Astrocyte of the hippocampus (primary cell): ENCODE measurements at places on chromosomes 3 and 15.

GRCh38 chr3:98532275-98532637, 478 bp downstream of the GPR15 start:
- no peak for DNase-seq

DNA sequence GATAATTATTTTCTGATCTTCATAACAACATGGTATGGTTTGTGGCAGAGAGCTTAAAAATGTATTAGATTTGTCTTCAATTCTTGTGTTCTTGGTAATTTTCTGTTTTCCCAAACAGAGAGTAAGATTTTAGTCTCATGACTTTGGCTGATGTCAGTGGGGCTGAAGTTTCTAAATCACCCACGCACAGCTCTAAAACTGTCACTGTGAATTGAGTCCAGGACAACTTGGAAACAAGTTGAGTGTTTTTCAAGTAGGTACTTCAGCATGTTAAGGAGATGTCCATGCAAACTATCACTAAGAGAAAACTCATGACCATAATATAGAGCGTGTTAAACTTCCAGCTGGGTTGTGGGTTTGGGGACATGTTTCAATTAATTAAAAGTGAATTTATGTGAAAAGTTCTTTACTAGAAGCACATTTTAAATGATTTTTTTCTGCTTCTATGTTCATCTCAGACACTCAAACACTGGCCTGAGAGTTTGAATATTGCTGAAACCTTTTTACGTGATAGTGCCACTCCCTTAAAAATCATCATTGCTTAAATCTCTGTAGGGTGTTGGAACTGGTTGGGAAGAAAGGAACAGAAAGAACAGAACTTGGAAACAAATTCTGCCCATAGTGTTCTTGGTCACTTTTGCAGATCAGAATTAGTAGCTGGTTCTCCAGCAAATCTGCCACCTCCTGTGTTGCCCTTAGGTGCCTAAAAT, 89.8 kb downstream of the KLHL25 start:
- DNase-seq, result no peak

DNA sequence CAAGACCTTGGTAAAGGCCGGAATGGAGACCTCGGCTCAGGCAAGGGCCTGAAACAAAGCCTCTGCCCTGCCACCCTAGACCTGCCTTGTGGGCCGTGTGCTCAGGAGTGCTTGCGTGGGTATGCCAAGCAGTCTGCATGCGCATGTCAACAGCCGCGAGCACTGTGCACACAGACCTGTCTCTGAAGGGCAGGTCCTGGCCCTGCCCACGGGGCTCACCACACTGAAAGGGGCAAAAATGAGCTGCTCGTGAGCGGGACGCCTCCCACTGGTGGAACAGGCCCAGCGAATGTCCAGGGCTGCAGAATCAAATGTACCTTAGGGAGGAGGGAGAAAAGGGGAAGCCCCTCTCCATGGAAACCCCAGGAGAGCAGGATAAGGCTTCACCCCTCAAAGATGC, 44.3 kb upstream of the FGD5 start:
- DNase-seq, result no peak

DNA sequence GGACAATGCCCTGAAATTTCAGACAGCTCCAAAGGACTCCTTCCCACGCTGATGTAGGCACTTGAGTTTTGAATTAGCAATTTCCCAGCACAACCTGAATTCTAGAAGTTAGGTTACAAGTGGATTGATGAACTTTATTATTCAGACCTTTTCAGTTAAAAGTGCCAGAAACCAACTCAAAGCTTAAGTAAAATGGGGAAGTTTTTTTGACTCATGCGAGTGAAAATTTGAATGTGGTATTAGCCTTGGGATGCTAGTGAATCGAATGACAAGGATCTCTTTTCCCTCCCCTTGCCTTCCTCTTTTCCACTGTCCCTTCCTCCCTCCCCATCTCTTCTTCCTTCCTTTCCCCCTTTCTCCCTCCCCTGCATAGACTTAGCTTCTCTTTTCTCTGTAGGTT, 295.1 kb upstream of the PROK2 start:
- no peak for DNase-seq

- no peak for DNase-seq
Observed at GRCh38 chr3:7215706-7216105, 354.8 kb downstream of the GRM7 start.

- DNase-seq, result no peak
Observed at GRCh38 chr15:55782901-55783300, 39.9 kb upstream of the PRTG start.

GRCh38 chr3:185150561-185150960, 2.3 kb downstream of the C3orf70 start:
- DNase-seq, result no peak

GRCh38 chr15:54772663-54773062, 424.1 kb downstream of the RSL24D1 start:
- no peak for DNase-seq

DNA sequence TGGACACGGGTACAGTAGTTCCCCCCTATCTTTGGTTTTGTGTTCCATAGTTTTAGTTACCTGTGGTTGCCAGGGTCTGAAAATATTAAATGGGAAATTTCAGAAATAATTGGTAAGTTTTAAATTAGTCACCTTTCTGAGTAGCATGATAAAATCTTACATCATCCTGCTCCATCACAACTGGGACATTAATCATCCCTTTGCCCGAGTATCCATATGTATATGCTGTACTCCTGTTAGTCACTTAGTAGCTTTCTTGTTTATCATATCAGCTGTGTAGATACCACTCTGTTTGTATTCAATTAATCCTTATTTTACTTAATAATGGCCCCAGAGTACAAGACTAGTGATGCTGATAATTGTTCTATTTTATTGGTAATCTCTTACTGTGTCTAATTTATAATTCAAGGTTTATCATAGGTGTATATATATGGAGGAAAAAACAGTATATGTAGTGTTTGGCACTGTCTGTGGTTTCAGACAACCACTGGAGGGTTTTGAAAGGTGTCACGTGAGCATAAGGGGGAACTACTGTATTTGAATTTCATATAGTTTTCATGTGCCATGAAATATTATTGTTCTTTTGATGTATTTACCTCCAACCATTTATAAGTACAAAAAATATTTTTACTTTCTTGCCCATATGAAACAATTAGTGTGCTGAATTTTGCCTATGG, 41.4 kb downstream of the CTDSPL2 start:
- peak; percentile 27 for DNase-seq

DNA sequence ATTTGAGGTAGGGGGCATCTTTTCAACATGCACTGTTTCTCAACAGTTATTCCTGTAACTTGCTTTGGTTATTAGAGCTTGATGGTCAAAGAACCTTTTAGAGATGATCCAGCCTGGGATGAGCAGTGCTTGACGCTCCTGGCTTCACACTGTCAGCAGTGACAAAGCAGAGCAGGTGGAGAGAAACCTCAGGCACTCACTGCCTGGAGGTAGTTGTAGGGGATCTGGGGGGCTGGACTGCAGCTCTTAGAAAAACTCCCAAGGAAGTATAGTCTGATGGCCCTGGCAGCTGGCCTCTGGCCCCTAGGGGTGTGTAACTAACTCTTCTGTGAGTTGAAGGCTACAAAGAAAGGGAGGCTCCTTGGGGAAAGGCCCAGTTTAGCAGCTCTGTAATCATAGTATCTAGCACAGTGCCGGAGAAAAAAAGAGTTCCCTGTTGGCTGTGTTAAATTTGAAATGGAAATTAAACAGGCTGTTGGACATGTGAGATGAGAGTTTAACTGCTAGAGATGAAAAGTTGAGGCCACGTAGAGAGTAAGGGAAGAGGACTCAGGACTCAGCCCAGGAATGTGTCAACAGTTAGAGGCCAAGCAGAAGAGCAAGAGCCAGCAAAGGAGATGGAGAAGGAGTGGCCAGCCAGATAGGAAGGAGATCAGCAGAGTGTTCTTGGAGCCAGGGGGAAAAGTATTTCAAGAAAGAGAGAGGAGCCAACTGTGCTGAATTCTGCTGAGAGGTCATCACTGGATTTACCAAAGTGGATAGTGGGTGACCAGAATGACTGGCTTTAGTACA, 14.2 kb downstream of the OXNAD1 start:
- no peak for DNase-seq

DNA sequence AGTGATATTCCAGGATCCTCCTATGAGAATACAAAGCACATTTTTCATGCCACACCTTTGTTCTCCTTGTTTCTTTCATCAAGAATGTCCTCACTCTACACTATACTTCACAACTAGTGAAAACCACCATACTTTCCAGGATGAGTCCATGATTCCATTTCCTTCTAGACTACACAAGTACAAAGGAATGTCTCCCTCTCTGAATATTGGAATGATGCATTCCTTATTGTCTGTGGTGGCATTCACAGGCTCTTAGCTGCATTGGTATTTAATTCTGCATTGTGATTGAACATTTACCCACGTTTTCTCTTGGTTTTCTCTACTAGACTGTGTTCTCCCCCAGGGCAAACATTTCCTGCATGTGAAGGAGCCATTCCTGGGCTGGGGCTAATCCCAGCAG, 217.5 kb downstream of the RAP2B start:
- DNase-seq, result peak; percentile 12

- DNase-seq, result no peak
Observed at GRCh38 chr15:99944131-99944530, 210.9 kb upstream of the LYSMD4 start.

- peak; percentile 71 for DNase-seq
Observed at GRCh38 chr15:48861813-48862431, 16.0 kb upstream of the EID1 start.

- DNase-seq, result no peak
Observed at GRCh38 chr3:12120374-12121140, 38.2 kb downstream of the TIMP4 start.

DNA sequence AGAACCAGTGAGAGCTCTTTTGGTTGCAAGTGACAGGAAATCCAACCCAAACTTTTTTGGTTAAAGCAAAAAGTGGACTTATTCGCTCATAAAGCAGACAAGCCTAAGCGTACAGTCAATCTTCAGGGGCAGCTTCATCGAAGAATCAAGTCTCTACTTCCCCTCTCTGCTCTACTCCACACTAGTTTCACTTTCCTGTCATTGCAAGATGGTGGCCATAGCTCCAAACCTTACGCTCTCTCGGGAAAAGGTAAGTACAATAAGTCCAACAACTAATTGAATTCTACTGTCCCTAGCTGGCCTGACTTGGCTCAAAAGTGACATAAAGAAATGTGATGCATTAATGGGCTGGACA, 24.9 kb upstream of the ZNF710 start:
- DNase-seq, result no peak

GRCh38 chr3:178439504-178439903, 96.7 kb upstream of the KCNMB2 start:
- DNase-seq, result peak; percentile 67

DNA sequence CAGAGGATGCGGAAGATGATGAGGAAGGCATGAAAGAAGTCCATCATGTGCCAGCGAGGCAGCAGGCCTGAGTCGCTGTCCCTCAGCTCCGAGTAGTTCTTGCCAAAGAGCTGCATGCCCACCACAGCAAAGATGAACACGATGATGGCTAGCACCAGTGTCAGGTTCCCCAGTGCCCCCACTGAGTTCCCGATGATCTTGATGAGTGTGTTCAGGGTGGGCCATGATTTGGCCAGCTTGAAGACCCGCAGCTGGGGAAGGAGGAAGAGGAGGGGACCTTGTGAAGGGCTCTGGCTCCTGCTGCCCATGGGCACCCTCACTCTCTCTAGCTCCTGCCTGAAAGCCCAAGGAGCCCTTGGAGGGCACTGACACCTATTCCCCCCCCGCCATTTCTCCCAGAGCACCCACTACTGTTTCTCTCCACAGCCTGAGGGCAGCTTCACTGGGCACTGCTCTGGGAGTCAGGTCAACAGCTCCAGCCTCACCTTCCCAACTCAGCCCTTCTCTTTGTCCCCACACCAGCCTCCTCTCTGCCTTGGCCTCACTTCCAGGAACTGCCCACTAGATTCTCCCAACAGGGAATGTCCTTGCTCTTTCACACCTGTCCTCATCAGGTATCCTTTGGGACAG, 63.6 kb downstream of the SCN5A start:
- no peak for DNase-seq

- no peak for DNase-seq
Observed at GRCh38 chr3:171385086-171385485, 75.1 kb downstream of the TNIK start.

GRCh38 chr3:131370935-131371687, 10.5 kb upstream of the NUDT16 start:
- no peak for DNase-seq

DNA sequence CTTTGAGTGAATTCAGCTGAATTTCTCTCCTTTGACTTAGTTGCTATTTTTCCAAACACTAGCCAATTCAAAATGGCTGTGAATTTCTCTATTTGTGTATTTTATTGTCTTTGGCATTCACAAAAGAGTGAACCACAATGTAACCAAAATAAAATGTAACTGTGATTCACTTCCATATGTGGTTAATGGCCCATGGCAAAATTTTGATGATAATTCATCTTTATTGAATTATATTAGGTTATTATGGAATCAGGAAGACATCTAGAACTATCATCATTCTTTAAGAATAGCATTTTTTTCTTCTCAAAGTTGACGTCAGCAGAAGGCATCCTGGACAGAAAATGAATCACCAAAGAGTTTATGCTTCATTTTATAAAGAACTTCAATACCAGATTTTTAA, 705.3 kb upstream of the NAALADL2 start:
- DNase-seq, result no peak

GRCh38 chr15:44145495-44145894, 49.6 kb downstream of the FRMD5 start:
- DNase-seq, result no peak

- no peak for DNase-seq
Observed at GRCh38 chr3:107767897-107768605, 245.3 kb downstream of the BBX start.

- DNase-seq, result no peak
Observed at GRCh38 chr15:25643120-25643519, 204.3 kb upstream of the UBE3A start.

- no peak for DNase-seq
Observed at GRCh38 chr15:64665179-64665578, 110.2 kb downstream of the RBPMS2 start.

DNA sequence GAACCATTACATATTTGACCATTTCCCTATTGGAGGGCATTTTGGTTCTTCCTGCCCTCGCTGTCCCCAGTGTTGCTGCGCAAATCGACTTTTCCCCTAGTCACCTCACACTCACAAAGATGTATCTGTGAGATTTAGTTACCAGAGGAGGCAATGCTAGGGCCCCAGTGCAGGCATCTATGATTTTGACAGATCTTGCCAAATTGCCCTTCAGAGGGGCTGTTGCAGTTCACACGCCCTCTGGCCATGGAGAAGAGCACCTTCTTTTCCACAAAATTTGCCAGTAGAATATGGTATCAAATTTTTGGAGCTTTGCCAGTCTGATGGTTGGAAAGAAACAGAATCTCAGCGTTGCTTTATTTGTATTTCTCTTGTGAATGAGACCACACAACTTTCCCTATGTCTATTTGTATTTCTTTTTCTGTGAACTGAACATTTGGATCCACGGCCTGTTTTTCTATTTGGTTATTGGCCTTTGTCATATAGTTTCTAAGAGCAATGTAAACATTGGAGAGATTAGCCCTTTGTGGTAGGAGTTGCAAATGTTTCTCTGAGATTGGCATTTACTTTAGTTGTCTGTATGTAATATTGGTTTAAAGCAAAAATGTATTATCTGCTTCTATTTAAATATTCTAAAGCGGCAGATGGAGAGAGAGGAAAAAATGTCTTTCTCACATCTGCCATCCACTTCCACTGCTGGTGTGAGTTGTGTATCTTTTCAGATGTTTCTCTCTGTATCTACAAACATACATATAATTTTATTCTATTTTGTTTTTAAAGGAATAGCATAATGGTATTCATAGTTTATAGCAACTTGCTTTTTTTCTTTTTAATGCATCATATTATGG, 66.1 kb downstream of the DNASE1L3 start:
- DNase-seq, result no peak
